Fibroblast of gingiva (primary cell): ENCODE measurements at places on chromosomes 13 and 19.

- DNase-seq: no peak
These were observed 744.4 kb upstream of the PRR20A start for GRCh38 chr13:56396318-56396717.

- DNase-seq: no peak
These were observed 9.1 kb upstream of the POP4 start for GRCh38 chr19:29596885-29597525.

DNA sequence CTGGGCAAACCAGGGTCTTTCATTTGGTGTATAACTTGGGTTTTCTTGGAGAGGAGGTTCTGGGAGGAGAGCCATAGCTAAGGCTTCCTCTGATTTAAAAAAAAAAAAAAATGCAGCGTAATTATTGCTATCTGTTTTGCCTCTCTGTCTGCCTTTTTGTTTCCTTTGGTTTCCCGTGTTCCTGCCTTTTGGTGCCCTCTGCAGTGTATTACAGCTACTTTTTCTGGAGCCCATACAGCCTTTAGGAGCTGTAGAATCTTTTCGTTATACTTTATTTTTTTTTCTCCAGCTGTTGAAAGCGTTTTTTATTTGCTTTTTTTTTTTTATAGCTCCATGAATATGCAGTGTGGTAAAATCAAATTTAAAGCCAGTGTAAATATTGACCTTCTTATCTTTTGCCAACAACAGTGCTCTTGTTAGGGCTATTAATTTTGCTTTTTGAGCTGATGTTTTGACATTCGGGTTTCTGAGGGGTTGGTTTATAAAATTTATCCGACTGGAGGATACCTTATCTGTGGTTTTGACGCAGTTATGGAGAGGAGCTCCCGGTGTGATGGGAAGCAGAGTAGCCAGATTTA is 38.1 kb downstream of the ZNF493 start:
- no peak for DNase-seq

DNA sequence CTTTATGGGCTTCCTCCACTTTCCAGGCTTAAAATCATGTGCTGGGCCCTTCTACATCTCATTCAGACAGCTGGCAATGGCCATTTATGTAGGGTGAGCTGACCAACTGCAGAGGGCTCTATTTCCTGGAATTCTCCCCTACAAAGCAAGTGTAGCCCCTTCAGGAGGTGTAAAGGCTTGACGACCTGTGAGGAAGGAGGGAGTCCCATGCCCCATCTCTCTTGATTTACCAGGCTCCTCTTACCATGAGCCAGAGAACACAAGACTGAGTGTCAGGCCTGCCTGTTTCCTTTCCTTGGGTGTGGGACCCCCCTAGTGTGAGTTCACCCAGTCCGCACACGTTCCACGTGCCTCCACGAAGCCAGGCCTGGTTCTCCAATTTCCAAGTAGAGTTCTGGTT is 16.6 kb downstream of the ZNF536 start:
- no peak for DNase-seq

GRCh38 chr13:102817907-102818306 is 19.0 kb downstream of the BIVM start:
- DNase-seq: no peak

DNA sequence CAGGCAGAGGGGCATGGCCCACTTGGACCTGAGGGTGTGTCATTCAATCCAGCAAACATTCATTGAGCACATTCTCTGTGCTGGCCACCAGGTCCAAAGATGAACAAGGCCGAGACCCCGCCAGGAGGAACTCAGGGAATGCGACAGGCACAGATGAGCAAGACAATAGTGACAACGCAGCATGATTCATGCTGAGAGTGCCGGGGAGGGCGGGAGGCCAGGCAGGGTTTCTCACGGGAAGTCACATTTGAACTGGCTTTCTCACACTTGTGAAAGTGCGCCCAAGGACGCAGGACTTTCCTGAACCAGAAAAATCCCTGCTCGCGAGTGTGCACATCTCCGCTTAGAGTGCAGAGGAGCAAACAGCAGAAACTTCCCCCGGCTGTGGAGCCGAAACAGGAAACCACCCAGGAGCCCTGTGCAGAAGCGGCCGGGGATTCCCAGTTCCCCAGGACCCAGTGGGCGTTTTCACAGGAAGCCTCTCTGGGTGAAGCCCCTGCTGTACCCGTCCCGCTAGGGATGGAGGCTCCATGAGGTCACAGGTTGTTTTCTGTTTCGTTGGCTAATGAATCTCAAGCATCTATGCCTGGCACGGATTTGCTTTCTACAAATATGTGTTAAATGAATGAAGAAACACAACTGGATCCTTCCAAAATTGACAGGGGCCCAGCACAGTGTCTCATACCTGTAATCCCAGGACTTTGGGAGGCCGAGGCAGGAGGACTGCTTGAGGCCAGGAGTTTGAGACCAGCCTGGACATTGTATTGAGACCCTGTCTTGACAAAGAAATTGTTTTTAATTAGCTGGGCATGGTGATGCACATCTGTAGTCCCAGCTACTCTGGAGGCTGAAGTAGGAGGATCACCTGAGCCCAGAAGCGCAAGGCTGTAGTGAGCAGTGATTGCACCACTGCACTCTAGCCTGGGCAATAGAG is 68.4 kb upstream of the TM9SF2 start:
- DNase-seq: peak; percentile 65

DNA sequence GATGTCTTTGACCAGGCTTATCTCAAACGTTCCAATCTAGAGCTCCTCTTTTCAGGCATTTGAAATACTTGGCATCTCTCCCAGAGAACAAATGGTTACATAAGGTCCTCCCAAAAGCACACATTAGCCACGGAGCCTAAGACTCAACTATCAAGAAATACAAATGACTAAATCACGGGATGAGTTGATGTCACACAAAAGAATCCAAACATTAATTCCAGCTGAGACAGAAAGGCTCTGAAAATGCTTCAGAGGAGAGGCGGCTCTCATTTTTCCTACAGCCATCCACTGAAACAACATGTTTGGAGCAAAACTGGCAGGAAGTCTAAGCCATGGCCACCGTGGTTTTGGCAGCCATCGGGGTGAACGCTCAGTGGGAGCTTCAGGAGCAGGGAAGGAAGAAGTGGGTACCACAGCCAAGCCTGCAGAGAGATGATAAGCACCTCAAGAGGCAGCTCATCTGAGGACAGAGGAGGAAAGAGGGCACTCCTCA is 122.5 kb downstream of the STK24 start:
- peak; percentile 86 for DNase-seq

- no peak for DNase-seq
These were observed 32.8 kb downstream of the PEPD start for GRCh38 chr19:33488826-33489225.

GRCh38 chr19:720345-721160 is 11.8 kb downstream of the PALM start:
- DNase-seq: no peak

GRCh38 chr19:5128936-5129389 is 160.1 kb downstream of the KDM4B start:
- DNase-seq: no peak

GRCh38 chr13:40960716-40961115 is 58.4 kb downstream of the ELF1 start:
- no peak for DNase-seq

DNA sequence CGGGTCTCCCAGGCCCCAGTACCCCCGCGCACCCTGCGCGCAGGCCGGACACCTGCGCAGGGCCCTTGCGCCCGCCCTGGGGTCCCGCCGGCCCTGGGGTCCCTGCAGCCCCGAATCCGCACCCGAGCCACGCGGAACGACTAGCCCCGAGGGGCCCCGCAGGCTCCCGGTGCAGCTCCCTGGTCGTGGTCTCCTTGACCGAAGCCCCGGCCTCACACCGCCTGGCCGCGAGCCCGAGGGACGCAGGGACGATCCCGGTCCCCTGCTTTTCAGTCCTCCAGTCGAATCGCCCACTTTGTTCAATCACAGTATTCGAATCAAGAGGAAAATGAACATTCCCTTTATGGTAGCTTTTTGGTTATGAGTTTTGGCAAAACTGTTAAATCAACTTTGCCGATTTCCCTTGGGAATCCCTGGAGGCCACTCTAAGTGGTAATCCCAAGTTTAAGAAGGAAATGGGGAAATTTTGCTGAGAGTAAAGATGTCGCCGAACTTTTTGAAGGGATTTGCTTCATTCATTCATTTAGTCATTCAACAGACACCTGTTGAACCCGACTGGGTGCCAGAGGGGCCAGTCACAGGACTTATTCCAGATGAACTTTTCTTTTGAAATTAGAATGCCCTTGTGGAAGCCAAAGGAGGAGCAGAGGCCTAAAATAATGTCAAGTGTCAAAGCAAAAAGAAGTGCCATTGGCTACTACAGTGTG is 75.0 kb downstream of the ZIC5 start:
- no peak for DNase-seq

GRCh38 chr19:45172173-45172572 is 5.9 kb downstream of the TRAPPC6A start:
- DNase-seq: no peak

- peak; percentile 84 for DNase-seq
These were observed 340.0 kb upstream of the SLITRK5 start for GRCh38 chr13:87331178-87331577.

GRCh38 chr19:3573162-3573857 is 566 bp downstream of the HMG20B start:
- DNase-seq: no peak

DNA sequence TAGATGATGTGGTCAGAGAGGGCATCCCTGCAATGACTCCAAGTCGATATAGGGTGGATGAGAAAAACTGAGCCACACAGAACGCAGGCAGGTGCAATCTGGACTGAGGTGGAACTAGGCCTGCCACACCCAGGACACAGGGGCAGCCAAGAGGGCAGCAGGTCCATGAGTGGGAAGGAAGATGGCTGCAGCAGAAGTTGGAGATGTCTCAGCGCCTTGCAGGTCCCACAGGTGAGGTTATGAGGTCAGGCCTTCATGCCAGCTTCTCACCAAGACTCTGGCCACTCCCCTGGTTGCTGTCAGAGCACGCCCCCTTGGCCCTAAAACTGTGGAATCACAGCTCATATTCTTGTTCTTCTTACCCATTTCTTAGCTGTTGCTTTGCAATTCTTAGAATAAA is 147.7 kb upstream of the VSTM2B start:
- DNase-seq: no peak

GRCh38 chr13:95906999-95907398 is 146.2 kb downstream of the UGGT2 start:
- no peak for DNase-seq

DNA sequence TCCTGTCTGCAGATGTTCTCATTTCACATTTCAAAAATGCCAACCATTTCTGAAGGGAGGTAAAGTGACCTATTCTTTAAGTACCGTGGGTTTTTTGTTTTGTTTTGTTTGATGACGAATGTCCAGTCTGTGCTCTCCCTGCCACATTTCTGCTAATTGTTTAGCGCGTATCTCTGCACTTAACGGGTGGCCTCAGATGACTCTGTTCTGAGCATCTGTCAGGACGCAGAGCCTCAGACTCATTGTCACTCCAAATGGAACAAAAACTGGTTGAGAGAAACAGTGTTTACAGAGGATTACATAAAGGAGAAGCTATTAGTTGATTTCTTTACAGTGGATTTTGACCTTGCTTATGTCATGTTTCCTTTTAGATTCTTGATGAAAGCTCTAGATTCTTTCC is 23.7 kb downstream of the TPP2 start:
- DNase-seq: no peak

- peak; percentile 13 for DNase-seq
These were observed 120.9 kb upstream of the TSC22D1 start for GRCh38 chr13:44697058-44697457.

DNA sequence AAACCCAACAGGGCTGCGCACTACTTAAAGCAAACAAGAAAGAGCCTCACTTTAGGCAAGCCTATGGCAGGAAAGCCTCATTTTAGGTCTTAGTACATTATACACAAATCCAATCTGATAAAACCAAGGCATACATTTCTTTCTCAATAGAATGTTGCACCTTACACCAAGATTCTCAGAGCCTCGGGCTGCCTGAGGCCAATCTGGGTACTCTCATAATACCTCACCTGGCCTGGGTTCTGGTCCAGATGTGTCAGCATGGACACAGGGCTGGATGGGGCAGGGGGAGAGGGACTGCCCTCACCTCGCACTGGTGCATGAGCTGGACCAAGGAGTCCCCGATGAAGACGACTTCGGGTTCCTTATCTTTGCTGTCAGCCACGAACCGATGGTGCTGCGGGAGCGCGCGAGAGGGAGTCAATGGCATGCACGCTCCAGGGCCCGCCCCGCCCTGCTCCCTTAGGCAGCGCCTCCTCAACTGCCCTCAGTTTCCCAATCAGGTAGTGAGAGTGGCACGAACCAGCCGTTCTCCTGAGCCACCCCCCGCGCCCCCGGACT is at the start of gene PRR19:
PRR19 (plus strand) TSS at position 487 of the 558 bp plus-strand sequence. CDS start 7,453 bp downstream, outside the sequence.
- no peak for DNase-seq

DNA sequence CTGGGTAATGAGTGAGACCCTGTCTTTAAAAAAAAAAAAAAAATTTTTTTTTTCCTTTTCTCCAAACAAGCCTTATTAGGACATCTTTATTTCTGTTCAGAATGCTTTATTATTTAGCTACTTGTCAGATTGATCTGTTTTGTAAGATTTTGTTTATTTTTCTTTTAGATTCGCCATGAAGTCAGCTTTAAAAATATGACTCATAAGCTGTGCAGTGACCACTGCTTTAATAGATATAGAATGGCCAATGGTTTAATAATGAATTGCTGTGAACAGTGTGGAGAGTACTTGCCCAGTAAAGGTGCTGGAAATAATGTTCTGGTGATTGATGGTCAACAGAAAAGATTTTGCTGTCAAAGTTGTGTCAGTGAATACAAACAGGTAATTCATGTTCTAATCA is 47.7 kb downstream of the ZMYM2 start:
- peak; percentile 37 for DNase-seq

- DNase-seq: peak; percentile 27
These were observed 64.0 kb downstream of the SERP2 start for GRCh38 chr13:44437356-44438233.

GRCh38 chr13:70534466-70534865 is 426.2 kb upstream of the KLHL1 start:
- no peak for DNase-seq

DNA sequence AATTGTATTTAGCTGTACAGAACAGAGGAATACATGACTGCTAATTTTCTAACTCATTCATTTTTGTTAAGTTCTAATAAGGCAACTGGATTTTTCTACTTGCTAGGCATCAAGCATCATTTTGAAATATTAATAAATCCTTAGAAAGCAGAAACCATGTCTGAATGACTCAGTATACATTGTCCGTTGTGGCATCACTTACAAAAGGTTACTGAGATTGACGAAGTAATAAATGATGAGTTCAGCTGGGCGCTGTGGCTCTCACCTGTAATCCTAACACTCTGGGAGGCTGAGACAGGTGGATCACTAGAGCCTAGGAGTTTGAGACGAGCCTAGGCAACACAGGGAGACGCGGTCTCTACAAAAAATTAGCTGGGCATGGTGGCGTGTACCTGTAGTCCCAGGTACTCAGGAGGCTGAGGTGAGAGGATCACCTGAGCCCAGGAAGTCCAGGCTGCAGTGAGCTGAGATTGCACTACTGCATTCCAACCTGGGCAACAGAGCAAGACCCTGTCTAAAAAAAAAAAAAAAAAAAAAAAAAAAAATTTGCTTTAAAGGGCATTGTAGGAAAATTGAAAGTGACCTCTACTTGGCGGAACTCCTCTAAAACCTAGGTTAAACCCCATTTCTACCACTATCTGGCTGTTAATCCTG is 36.6 kb downstream of the LHFPL6 start:
- no peak for DNase-seq

GRCh38 chr13:99303863-99304521 is 3.2 kb downstream of the GPR183 start:
- no peak for DNase-seq

GRCh38 chr13:86098511-86098910 is 299.3 kb upstream of the SLITRK6 start:
- no peak for DNase-seq
